ENCODE measurements at places on chromosomes 1 and 21. TPM values are rescaled to one million over a fixed set of nuclear protein-coding genes. Genes with fewer than 3 reads are reported as not detected.

GRCh38 chr21:34796518-34797200 lies 127.9 kb downstream of the CLIC6 start:
- peaks cover 10% of the 10 kb centered on the region for H3K4me1 ChIP-seq
- no peak overlapping the region for H3K4me3 ChIP-seq
- DNase-seq, result no peak
- no peak overlapping the region for H3K27ac ChIP-seq
- H3K27me3 ChIP-seq, result no peaks in the 10 kb centered on the region
- H3K36me3 ChIP-seq, result no peaks in the 10 kb centered on the region

- H3K27me3 ChIP-seq, result no peaks in the 10 kb centered on the region
- DNase-seq, result peak; percentile 54
- H3K4me3 ChIP-seq, result no peak overlapping the region
- no peaks in the 10 kb centered on the region for H3K36me3 ChIP-seq
- H3K27ac ChIP-seq, result no peak overlapping the region
These were observed 494.7 kb downstream of the SMYD3 start for GRCh38 chr1:246012341-246012740.

DNA sequence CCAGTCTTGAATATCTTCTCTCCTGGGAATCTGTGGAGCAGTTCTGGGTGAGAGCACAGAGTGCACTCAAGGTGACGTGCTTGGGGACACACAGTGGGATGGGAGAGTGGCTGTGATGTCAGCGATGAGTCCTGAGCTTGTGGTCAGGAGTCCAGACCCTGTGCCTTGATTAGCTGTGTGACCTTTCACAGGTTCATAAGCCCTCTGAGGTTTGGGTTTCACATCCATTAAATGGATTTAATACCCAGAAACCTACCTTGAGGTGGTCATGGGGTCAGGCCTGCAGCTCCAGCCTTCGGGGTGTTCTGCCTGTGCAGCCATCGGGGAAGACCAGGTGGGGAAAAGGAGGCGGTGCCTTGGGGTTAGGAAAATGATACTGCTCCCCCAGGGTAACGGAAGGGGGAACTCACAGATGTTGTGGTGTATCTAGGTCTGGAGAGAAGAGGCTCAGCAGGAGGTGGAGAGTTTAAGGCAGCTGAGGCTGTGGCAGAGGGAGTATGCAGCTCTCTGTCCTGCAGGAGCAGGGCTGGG lies 38.5 kb upstream of the ETV3 start:
- H3K4me3 ChIP-seq, result no peak overlapping the region
- DNase-seq, result no peak
- H3K36me3 ChIP-seq, result no peaks in the 10 kb centered on the region
- H3K27ac ChIP-seq, result no peak overlapping the region
- no peaks in the 10 kb centered on the region for H3K4me1 ChIP-seq

- H3K36me3 ChIP-seq, result no peaks in the 10 kb centered on the region
- DNase-seq, result no peak
- peak overlapping the region; percentile 74 for H3K4me3 ChIP-seq
- H3K4me1 ChIP-seq, result peaks cover 7% of the 10 kb centered on the region
These were observed 85.6 kb downstream of the NKAIN1 start for GRCh38 chr1:31154000-31154631.

- peaks cover 19% of the 10 kb centered on the region for H3K4me1 ChIP-seq
- H3K4me3 ChIP-seq, result no peak overlapping the region
- peaks cover 39% of the 10 kb centered on the region for H3K36me3 ChIP-seq
- H3K27ac ChIP-seq, result no peak overlapping the region
These were observed 3.8 kb downstream of the SRSF11 start for GRCh38 chr1:70224954-70225353.

- H3K36me3 ChIP-seq, result no peaks in the 10 kb centered on the region
- H3K4me1 ChIP-seq, result no peaks in the 10 kb centered on the region
- H3K27ac ChIP-seq, result no peak overlapping the region
- no peak for DNase-seq
These were observed 414.6 kb downstream of the LMO4 start for GRCh38 chr1:87743256-87743655.

GRCh38 chr1:36851595-36851994 lies 182.7 kb downstream of the GRIK3 start:
- H3K27me3 ChIP-seq, result no peaks in the 10 kb centered on the region
- H3K27ac ChIP-seq, result no peak overlapping the region
- no peak overlapping the region for H3K4me3 ChIP-seq
- H3K4me1 ChIP-seq, result peaks cover 24% of the 10 kb centered on the region

GRCh38 chr1:30681782-30682181 lies 41.6 kb downstream of the MATN1 start:
- H3K4me3 ChIP-seq, result no peak overlapping the region
- peaks cover 13% of the 10 kb centered on the region for H3K4me1 ChIP-seq
- H3K27me3 ChIP-seq, result peaks cover 12% of the 10 kb centered on the region
- H3K36me3 ChIP-seq, result no peaks in the 10 kb centered on the region
- no peak for DNase-seq

DNA sequence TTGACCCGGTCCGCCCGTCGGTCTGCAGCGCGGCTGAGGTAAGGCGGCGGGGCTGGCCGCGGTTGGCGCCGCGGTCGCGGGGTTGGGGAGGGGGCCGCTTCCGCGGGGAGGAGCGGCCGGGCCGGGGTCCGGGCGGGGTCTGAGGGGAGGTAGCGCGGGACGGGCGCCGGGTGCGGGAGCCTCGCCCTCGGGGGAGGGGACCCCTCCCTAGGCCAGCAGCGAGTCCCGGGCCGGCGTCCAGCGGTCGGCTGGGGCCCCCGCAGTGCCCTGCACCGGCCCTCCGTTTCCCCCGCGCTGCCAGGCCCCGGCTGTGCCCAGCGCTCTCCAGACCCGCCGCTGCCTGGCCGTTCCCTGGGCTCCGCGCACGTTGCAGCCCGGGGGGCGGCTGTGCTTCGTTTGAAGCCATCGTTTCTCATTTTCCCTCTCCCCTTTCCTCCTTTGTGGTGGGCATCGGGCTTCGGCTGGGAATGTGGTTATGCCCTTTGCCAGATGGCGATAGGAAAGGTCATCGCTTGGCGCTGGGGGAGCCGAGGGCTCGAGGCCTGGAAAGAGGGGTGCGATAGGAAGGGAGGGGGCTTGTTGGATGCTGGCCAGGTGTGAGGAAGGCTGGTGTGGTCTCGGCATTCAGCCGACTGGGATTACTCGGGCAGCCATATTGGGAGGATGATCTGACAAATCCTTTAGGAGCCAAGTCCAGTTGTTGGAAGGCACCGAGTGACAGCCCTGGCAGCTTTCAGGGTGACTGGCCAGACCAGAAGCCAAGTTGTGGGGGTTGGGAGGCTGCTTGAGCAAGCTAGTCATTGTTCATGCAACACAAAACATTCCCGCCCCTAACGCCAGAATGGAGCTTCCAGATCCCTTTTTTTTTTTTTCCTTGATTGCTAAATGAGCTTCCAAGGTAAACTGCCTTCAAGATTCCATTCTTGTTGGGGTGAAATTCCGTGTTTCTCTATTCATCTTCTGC lies 753 bp downstream of the KIF1B start:
- H3K27me3 ChIP-seq, result peaks cover 8% of the 10 kb centered on the region
- H3K4me3 ChIP-seq, result peak overlapping the region; percentile 78
- H3K36me3 ChIP-seq, result no peaks in the 10 kb centered on the region
- no peak overlapping the region for H3K27ac ChIP-seq
- peak; percentile 82 for DNase-seq

- no peaks in the 10 kb centered on the region for H3K4me1 ChIP-seq
- no peaks in the 10 kb centered on the region for H3K27me3 ChIP-seq
- H3K4me3 ChIP-seq, result no peak overlapping the region
- H3K36me3 ChIP-seq, result no peaks in the 10 kb centered on the region
These were observed 639 bp downstream of the IL20 start for GRCh38 chr1:206866062-206866461.

WNT9A gene
- 2.7 TPM for total RNA-seq

PROX1 gene
- total RNA-seq, result 1.3 TPM

SLC44A5 gene
- total RNA-seq, result 25.3 TPM

SH3D21 gene
- total RNA-seq, result 6.1 TPM

CBS gene
- 56.9 TPM for total RNA-seq

KCNN3 gene
- 4.3 TPM for total RNA-seq

All from neural progenitor cell (in vitro differentiated cells).